CD8-positive, alpha-beta T cell (primary cell): ENCODE measurements at places on chromosomes 3 and 15.

GRCh38 chr15:65055201-65055870 is 10.1 kb downstream of the SLC51B start:
- DNase-seq: no peak

- no peak for DNase-seq
Observed at GRCh38 chr3:152321955-152322377, 53.2 kb downstream of the MBNL1 start.

DNA sequence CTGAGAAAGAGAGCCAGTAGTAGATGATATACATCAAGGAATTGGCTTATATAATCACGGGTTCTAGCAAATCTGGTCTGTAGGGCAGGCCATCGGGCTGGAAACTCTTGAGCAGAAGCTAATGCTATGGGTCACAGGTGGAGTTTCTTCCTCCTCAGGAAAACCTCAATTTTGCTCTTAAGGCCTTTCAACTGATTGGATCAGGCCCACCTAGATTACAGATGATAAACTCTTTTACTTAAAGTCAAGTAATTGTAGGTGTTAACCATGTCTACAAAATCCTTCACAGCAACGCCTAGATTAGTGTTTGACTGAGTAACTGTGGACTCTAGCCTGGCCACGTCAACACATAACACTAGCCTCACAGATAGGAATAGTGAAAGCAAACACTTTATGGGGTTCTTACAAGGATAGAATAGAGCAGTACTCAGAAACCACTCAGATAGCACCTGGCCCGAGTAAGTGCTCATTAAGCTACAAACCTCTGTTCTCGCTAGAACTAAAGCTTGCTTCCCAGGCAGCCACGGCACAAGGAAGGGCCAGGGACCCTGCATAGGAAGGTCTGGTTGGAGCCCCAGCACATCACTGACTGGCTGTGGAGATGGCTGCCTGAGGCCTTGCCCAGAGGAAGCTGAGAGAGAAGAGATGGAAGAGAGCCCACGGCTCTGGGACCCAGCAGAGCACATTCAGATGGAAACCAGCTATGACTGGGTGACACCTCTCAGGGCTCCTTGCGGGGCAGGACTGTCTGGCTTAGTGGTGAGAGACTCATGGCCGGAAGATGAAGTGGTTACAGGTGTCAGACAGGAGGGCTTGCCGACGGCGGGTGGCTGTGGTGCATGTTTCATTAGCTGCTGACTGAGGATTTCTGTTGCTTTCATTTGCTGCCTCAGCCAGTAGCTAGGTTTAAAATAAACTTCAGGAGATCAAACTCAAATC is 202.5 kb upstream of the TLE3 start:
- DNase-seq: peak; percentile 71

- DNase-seq: no peak
Observed at GRCh38 chr3:108134555-108134880, 43.7 kb upstream of the CD47 start.

GRCh38 chr3:108037770-108038169 is 53.1 kb downstream of the CD47 start:
- no peak for DNase-seq
